ENCODE measurements at places on chromosomes 16 and 17.

GRCh38 chr16:87491522-87492290, 1.1 kb downstream of the ZCCHC14 start:
- DNase-seq: peak; percentile 41

DNA sequence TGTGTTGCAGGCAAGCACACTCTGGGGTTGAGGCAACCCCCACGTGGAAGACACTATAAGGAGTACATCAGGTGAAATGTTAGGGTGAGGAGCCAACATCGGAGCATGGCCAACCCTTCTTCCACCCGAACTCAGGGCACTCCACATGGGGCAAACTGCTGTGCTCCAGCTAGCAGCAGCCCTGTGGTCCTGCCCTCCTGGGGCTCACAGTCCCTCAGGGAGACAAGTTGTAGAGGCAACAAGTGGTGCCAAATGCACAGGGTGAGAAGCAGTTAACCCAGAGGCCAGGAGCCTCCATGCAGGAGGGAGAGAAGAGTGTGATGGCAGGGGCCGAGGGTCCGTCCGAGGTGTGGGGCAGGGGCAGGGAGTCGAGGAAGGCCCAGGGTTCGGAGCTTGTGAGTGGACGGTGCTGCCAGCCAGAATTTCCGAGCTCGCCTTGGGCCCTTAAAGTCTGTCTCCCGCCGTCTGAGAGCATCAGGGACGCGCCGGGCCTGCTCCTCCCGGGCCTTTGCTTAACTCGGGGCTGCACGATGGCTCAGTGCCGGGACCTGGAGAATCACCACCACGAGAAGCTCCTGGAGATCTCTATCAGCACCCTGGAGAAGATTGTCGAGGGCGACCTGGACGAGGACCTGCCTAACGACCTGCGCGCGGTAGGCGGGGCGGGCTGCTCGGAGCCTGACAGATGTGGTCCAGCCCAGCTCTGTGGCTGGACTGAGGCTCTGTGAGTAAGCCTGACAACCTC, 32.3 kb downstream of the ATPAF2 start:
- no peak for DNase-seq

DNA sequence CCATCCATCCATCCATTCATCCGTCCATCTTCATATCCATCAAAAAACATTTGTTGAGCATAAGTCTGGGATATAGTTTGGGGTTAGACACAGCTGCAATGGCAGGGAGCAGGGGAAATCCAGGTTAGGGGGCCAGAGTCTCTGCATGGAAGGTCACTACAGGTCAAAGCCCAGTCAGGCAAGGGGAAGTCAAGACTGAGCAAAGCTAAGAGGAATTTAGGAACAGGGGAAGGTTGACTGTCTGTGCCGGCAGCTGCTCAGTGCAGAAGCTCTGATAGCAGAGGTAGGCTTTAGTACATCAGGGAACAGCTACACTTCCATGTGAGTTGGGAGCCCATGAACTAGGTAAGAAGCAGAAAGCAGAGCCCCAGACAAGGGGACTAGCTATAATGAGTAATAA, 68.1 kb downstream of the IRF8 start:
- DNase-seq: no peak

GRCh38 chr16:28531777-28532744, 6.7 kb downstream of the NUPR1 start:
- DNase-seq: peak; percentile 47

GRCh38 chr17:68356520-68356919, 65.2 kb downstream of the ARSG start:
- no peak for DNase-seq

DNA sequence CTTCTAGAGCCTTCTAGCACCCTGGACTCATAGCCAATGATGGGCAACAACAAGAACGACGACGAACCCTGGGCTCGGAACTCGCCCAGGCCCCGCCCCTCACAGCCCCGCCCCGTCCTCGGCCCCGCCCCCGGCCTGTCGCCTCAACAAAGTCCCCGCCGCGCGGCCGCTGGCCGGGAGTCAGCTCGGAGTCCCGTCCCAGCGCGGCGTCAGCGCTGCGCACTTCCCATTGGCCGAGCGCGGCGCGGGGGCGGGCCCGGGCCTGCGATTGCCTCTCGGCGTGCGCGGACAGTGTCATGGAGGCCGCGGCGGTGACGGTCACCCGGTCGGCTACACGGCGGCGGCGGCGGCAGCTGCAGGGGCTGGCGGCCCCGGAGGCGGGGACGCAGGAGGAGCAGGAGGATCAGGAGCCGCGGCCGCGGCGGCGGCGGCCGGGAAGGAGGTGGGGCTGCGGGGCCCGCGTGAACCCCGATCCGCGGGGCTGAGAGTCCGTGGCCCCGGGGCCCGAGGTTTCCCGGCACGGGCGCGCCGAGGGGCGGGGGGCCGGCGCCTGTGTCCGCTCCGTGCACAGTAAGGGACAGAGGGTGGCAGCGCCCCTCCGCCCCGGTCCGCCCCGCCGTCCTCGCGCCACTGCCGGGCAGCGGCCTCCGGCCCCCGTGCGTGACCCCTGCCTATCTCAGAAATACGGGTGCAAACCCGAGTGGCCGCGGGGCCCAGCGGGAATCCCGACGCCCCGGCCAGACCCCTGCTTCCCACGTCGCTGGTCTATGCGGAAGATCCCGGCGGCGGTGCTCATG, at the start of gene ENGASE:
TSS of gene ENGASE (plus strand) at position 176 of the 797 bp plus-strand sequence. CDS start at position 297, 121 bp downstream.
- DNase-seq: peak; percentile 99

DNA sequence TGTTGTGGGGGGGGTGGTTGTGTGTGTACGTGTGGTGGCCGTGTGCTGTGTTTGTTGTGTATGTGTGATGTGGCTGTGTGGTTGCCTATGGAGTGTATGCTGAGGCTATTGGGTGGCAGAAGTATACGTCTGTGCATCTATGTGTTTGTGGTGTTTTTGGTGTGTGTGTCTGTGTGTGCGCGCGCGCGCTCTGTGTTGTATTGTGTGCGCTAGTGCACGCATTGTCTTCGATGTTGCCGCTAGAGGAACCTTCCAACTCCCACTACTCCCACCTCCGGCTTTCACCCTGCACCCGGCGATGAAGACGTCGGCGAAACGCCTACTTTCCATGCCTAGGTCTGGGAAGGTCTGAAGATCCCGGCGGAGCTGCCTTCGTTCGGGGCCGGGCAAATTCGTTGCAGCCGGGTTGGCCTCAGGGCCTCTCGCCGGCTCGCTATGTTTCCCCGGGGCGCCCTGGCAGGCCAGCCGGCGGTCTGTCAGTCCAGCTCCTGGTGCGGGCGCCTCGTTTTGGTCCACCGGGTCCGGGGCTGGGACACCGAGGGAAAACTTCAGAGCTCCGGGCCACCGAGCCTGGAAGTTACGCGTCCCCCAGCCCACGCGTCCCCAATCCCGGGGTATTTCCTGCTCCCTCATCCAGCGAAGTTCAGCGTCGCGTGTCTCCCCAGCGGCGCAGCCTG, 5.2 kb upstream of the DLX4 start:
- DNase-seq: no peak

- peak; percentile 58 for DNase-seq
These were observed 11.5 kb upstream of the MMD start for GRCh38 chr17:55433029-55433628.

DNA sequence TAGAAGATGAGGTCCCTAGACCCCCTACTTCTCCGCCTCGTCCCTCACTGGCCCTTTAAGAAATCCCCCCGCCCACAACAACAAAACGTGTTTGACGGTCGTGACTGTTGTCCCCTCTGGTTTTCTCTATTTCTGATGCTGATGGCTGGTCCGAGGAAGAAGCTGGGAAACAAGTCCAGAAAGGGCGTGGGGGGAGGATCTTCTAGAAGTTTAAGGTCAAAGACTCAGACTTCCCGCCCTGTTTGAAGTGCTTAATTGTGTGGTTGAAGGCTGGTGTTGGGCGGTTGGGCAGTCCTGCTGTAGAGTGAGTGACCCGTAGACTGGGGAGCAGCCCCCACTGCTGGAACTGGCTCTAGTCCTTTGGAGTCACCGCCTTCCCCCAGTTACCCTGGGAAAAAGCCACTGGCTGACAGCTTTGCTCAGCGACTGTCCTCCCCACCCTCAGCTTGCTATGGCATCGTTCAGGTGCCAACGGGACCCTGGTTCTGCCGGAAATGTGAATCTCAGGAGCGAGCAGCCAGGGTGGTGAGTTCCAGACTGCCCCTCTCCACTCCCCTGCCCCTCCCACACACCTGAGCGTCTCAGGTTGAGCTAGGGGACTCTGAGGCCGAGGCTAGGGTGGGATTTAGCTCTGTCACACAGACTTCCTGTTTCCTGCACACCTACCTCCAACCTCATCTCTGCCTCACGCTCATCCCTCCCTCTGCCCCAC, 1.6 kb downstream of the MLLT6 start:
- DNase-seq: peak; percentile 36

DNA sequence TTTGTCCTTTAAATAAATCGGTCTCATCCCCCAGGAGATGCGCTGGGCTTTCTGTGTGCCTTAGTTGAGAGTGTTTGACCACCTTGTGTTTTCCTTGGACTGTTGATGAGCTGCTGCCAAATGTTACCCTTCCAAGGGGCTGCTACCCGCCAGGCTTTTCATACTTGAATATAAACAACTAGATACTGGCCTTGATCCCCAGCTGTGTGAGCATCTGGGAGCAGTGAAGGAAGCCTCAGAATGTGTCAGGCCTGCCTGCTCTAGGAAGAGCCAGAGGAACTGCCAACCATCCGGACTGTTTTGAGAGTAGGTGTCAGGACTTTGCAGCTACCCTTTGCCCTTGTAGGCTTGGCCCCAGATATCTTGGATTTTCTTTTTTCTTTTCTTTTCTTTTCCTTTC, 57.8 kb downstream of the LDHD start:
- no peak for DNase-seq

- DNase-seq: no peak
These were observed 192.9 kb upstream of the C17orf78 start for GRCh38 chr17:37182786-37183465.

DNA sequence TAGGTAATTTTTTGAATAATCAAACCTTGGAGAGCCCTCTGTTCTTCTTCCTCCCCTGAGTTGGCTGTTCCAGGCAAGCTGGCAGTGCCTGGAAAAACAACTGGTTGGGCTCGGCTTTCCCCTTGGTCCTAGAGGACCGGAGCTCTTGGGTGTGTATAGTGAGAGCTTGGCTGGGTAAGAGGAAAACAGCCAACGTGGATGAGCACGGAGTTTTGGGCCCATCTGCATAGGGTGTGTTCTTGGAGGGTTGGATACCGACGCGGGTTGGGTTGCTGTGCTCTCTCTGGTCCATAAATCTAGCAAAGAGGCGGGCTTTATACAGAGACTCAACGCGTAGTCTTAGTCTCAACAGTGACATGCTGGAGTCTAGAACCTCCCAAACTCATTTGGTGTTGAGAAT, 23.2 kb downstream of the ITGB3 start:
- DNase-seq: peak; percentile 52

DNA sequence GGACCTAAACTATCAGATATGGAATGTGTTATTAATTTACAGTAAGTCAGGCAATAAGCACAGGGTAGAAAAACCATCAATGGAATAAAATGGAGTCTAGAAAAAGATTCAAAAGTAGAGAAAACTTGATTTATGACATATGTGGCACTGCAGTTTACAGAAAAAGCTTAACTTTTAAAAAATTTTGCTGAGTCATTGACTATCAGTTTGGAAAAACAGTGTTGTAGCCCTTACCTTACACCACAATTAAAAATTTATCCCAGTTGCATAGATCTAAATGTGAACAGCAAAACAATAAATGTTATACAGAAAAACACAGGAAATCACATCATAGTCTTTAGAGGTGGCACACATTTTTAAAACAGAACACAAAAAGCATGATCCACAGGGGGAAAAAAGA, 108.5 kb downstream of the USP22 start:
- DNase-seq: no peak

- peak; percentile 56 for DNase-seq
These were observed 7.5 kb downstream of the BTBD17 start for GRCh38 chr17:74354123-74354522.

- no peak for DNase-seq
These were observed 32.6 kb downstream of the SCPEP1 start for GRCh38 chr17:57010487-57010886.

DNA sequence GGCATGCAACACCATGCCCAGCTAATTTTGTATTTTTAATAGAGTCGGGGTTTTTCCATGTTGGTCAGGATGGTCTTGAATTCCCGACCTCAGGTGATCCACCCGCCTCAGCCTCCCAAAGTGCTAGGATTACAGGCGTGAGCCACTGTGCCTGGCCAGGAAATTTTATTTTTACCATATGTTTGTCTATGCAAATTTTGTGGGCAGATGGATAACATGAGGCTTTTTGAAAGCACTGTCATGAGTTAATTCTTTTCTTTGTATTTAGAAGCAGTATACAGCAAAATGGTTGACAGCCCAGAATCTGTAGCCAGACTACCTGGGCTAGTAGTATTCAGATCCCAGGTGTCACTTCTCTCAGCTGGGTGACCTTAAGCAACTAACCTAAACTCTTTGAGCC, 8.5 kb upstream of the KPNB1 start:
- no peak for DNase-seq

- DNase-seq: peak; percentile 34
These were observed 137.1 kb downstream of the TRIM37 start for GRCh38 chr17:58969612-58970011.

DNA sequence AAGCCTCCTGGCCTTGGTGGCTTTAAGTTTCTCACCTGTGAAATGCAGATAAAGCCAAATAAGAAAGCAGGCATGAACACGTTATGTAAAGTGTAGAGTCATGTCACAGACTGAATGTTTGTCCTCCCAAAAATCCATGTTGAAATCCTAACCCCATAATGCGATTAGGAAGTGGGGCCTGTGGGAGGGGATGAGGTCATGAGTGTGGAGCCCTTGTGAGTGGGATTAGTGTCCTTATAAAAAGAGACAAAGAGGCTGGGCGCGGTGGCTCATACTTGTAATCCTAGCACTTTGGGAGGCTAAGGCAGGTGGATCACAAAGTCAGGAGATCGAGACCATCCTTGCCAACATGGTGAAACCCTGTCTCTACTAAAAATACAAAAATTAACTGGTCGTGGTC, 19.5 kb upstream of the C16orf78 start:
- no peak for DNase-seq

GRCh38 chr16:24759006-24759405, 29.6 kb downstream of the TNRC6A start:
- no peak for DNase-seq

DNA sequence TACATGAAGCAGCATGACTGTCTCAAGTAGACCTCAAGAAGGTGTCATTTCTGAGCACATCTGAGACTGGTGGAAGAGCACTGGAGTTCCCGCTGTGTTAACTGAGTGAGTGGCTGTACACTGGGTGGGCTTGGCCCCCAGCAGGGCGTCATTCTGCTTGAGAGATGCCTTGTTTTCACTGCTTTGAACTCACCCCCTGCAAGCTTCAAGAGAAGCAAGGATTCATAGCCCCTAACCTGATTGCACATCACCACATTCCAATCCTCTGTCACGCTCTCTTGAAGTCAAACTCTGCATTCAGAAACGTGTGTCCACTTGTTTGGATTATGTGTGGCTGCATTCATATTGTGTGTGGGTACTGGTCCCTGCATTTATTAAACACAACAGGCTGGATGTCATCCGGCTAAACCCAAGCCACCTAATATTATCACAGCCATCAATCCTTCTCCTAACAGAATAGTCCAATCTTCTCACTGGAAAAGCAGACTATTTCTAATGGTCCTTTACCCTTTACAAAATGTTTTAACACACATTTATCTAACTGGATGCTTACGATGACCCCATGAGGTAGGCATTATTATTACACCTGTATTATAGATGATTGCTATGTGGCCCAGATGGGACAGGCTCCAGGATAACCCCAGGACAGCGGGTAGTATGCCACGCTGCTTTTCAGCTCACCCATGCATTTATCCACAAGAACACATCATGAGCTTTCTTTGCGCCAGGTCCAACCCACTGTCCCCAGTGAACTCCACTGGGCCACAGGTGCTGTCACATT, 76.3 kb downstream of the USP31 start:
- DNase-seq: peak; percentile 34
